NCI-H524 treated with DMSO at 0.1 percent for 48 hours (cell line): ENCODE measurements at places on chromosomes 11 and 22.

DNA sequence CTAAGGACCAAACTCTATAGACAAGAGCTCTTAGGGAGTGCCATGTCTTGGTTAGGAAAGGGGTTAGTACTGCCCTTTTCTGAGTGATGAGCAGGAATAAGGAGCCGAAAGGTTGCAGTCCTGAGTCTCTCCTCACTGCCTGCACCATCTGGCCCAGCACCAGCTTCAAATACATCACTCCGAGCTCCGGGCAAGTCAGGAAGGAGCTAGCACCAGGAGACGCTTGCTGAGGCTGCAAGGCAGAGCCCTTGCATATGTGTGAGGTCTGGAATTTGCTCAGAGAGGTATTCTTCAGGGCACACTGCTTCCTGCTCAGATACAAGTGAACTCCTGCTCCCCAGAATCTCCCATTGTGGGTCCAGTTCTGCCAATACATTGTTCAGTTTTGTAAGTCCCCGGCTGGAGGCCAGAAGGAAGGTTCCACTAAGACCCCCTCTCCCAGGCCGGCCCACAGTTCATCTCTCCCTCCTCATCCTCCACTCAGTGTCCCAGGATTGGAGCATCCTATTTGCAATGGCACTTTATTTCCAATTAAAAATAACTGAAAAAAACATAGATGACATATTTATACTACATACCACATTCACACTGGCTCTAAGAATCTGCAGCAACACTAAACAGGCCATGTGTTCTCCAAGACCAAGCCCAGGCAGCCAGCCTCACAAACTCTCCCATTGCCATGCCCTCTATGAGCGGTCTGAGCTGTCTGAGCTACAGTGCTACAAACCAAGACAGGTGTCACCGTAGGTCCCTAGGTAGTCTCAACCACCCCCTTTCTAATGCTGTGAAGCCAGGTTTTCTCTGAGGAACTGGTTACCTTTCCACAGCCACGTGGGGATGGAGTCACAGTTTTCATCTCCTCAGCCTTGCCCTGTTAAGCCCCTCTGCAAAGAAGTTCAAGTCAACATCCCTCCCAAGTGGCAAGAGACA, 55.1 kb upstream of the SPATA19 start:
- no peak for DNase-seq

- peak; percentile 19 for DNase-seq
Observed at GRCh38 chr11:134999590-134999989, 587.5 kb upstream of the B3GAT1 start.

GRCh38 chr11:116736763-116737162, 36.0 kb downstream of the BUD13 start:
- DNase-seq = no peak

DNA sequence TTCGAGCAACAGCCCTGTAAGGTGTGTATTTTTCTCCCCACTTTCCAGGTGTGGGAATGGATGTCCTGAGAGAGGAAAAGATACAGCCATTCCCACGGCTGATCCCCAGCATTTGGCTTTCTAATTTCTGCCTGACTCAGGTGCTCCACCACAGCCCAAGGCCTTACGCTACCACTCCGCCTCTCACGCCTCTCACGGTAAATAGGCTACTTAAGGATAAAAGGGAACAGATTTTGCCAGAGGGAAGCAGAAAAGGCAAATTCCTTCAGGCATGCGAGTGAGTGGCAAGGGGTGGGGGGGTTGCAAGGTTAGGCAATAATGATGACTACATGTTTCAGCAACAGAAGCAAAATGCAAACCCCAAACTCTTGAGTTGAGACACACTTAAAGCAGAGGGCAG, 9.2 kb downstream of the PVALB start:
- no peak for DNase-seq

DNA sequence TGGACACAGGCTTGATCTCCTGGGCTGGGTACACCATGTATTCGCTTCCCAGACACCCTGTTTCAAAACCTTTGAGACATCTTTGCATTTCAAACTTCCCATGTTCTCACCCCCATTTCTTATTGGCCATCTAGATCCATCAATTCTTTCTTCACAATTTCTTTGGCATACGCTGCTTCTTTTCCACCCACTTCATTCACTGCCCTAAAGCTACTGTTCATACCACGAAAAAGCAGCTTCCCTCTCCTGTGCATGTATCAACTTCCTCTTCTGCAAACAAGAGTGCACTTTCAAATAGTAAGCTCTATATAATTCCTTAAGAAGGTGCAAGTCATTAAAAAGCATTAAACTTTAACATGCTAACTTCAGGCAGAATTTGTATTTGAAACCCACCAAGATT, 21.4 kb downstream of the UVRAG start:
- DNase-seq = no peak
